ENCODE measurements at places on chromosomes 5 and 9.

GRCh38 chr9:74645007-74645639, 148.0 kb downstream of the RORB start:
- DNase-seq = peak; percentile 8

DNA sequence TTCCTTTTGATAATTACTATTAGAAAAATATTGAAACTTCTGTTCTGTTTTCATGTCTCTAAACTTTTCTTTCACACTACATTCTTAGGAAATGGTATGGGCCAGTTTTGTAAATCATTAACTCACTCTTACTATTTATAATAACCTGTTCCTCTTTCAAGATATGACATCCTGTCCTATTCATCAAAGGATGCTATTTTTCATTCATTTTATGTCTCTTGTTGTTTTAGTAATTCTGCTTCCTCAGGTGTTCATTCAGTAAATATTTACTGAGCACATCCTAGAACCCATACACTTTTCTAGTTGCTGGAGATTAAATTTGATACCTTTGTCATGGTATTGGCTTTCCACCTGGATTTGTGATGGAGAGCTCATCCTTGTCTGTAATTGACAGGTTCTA, 58.0 kb downstream of the GDA start:
- no peak for DNase-seq

- no peak for DNase-seq
Measured at GRCh38 chr5:116524966-116525365, 49.7 kb downstream of the SEMA6A start.

GRCh38 chr5:6106756-6107155, 271.6 kb downstream of the MED10 start:
- DNase-seq = no peak

- DNase-seq = no peak
Measured at GRCh38 chr5:44862808-44863207, 54.1 kb downstream of the MRPS30 start.

- DNase-seq = no peak
Measured at GRCh38 chr9:126457175-126457547, 130.5 kb downstream of the MVB12B start.

DNA sequence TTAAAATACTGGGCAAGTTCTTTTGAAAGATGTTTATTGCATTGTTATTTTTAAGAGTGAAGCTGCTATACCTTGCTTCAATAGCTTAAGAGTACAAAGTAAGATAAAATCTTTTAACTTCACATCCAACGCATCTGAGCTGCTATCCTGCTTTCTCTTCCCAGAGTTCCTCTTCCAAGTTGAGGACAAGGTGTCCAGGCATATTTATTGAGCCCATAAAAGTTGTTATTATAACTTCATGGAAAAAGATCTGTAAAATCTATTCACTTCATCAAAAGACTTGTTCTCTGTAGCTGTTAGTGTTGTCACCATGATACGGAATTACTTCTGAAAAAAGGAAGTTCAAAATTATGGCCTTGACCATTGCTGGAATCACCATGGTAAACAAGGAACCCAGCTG, 306.2 kb upstream of the ELAVL2 start:
- no peak for DNase-seq

DNA sequence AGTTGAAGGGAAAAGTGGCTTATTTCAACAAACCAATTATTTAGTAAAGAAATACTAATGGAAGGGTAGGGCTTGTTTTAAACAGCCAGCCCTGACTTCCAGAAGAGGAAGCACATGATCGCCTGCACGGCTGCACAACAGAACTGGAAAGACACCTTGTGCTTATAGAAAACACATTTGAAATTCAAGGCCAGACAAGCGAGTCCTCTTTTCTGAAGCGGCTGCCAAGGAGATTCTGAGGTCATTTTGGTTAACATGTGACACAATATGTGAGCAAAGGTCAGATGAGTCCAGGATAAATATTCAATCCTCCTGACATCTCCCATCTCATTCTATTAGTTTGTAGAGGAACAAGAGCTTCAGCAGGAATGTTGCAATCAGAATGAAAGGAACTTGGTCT, 461.4 kb upstream of the ST8SIA4 start:
- peak; percentile 0 for DNase-seq

- DNase-seq = no peak
Measured at GRCh38 chr5:6843821-6844220, 130.6 kb downstream of the TENT4A start.

GRCh38 chr9:3509926-3510325, 15.9 kb downstream of the RFX3 start:
- no peak for DNase-seq

DNA sequence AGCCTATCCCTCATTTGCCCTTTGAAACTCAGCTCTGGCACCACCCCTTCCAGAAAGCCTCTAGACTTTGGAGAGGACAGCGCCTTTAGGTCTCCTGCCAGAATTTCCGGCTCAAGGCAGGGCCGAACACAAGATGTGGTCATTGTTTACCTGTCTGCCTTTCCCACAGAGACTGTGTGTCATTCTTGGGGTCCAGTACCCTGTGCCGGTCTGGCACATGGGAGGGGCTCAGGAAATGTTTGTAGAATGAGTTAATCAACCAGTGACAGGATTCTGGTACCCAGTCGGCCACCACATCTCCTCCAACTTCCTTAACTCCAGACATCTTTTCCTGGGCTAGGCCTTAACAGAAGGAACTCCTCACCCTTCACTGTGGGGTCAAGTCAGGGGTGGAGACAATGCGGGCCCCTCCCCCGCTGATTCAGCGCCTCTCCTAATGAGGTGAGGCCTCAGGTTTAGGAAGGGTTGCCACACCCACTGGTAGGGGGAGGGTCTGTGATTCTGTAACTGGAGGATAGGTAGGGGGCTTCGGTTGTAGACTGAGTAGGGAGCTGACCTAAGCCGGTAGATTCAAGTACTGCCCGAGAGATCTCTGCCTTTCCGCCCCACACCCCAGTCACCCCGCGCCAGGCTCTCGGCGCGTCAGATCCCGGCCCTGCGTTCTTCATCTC, 29.3 kb downstream of the PCDH1 start:
- no peak for DNase-seq

GRCh38 chr9:5025416-5025815, 40.3 kb downstream of the JAK2 start:
- DNase-seq = peak; percentile 28

GRCh38 chr9:137168573-137168903, 1.3 kb downstream of the LRRC26 start:
- DNase-seq = no peak

DNA sequence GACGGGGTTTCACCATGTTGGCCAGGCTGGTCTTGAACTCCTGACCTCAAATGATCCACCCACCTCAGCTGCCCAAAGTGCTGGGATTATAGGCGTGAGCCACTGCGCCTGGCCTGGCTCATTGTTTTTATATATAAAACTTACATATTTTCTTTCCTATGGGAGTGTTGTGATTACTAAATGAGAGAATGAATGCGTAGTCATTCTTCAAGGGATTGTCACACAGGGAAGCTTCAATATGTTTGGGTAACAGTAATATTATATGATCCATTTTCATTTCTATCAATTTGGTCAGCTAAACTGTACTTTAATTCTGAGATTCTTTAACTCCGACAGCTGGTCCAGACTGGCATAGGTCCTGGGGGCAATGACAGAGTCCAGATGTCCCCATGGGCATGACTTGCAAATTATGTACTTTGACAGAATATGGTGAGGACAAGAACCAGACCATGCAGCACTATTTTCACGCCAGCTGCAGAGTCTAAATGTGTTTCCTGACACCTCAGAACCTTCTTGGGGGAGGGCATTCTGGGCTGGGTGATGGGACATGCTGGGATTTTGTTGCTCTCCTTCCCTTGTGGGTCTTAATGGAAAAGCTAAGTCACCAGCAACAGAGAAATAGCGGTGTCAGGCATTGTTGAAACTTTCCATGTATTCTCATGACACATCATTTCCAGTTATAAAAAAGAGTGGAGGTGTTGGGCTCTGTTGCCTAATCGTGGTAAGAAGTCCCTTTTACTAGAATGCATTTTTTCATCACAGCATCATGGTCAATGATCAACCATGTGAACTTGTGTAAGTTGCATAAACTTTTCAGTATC, 40.9 kb upstream of the TNC start:
- peak; percentile 73 for DNase-seq

DNA sequence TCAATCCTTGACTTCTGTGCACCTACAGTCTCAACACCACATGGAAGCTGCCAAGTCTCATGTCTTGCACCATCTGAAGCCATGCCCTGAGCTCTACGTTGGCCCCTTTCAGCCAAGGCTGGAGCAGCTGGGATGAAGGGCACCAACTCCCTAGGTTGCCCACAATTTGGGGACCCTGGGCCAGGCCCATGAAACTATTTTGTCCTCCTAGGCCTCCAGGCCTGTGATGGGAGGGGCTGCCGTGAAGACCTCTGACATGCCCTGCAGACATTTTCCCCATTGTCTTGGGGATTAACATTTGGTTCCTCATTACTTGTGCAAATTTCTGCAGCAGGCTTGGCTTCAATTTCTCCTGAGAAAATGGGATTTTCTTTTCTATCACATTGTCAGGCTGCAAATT, 285.1 kb downstream of the DTWD2 start:
- no peak for DNase-seq

GRCh38 chr9:121294866-121295661, 27.1 kb downstream of the GSN start:
- no peak for DNase-seq
